ENCODE measurements at places on chromosomes 4 and X.

- DNase-seq, result no peak
Measured at GRCh38 chrX:69232945-69233344, 67.7 kb upstream of the PJA1 start.

GRCh38 chr4:176538217-176538925 is 218.6 kb downstream of the SPCS3 start:
- peak; percentile 88 for DNase-seq

DNA sequence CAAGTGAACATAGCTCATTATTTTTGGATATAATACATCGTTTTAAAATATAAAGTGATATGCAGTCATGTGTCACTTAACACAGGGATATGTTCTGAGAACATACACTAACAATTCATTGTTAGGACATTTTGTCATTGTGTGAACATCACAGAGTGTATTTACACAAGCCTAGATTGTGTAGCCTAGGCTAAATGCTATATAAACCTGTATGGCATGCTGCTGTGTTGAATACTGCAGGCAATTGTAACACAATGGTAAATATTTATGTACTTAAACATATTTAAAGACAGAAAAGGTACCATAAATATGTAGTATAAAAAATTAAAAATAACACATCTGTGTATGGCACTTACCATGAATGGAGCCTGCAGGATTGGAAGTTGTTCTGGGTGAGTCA is 44.9 kb upstream of the GPRIN3 start:
- DNase-seq, result no peak

- no peak for DNase-seq
Measured at GRCh38 chrX:119706616-119707015, 13.6 kb upstream of the SEPTIN6 start.

DNA sequence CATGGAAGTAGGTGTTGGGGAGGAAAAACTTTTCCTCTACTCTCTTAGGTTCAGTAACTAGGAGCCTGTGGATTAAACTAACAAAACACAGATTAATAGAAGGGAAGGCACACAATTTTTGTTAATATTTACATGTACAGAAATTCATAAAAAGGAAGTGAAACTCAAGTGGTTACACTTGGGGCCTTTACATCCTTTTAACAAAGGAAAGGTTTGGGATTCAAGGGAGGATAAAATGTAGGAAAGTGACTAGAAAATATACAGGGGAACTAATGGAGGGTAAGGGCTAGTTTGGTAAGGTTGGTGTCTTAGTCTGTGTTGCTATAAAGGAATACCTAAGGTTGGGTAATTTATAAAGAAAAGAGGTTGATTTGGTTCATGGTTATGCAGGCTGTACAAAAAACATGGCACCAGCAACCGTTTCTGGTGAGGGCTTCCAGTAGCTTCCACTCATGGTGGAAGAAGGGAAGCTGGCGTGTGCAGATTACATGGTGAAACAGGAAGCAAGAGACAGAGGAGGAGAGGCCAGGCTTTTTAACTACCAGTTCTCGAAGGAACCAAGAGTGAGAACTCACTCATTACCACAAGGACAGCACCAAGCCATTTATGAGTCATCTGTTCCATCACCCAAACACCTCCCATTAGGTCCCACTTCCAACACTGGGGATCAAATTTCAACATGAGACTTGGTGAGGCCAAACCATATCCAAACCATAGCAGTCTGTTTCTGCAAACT is 124.4 kb downstream of the CHRDL1 start:
- DNase-seq, result no peak

- peak; percentile 34 for DNase-seq
Measured at GRCh38 chr4:82360298-82361177, 13.3 kb downstream of the HNRNPD start.

DNA sequence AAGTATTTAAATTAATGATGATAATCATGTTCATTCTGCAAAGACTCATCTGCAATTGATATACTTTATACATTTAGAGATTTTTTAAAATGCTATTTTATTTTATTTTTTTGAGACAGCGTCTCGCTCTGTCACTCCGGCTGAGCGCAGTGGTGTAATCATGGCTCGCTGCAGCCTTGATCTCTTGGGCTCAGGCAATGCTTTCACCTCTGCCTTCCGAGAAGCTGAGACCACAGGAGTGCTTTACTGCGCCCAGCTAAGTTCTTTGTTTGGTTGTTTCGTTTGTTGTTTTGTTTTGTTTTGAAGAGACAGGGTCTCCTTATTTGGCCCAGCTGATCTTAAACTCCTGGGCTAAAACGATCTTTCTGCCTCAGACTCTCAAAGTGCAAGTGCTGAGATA is 1541.0 kb downstream of the PCDH7 start:
- DNase-seq, result no peak

GRCh38 chrX:23103546-23103945 is 103.8 kb downstream of the DDX53 start:
- DNase-seq, result no peak

DNA sequence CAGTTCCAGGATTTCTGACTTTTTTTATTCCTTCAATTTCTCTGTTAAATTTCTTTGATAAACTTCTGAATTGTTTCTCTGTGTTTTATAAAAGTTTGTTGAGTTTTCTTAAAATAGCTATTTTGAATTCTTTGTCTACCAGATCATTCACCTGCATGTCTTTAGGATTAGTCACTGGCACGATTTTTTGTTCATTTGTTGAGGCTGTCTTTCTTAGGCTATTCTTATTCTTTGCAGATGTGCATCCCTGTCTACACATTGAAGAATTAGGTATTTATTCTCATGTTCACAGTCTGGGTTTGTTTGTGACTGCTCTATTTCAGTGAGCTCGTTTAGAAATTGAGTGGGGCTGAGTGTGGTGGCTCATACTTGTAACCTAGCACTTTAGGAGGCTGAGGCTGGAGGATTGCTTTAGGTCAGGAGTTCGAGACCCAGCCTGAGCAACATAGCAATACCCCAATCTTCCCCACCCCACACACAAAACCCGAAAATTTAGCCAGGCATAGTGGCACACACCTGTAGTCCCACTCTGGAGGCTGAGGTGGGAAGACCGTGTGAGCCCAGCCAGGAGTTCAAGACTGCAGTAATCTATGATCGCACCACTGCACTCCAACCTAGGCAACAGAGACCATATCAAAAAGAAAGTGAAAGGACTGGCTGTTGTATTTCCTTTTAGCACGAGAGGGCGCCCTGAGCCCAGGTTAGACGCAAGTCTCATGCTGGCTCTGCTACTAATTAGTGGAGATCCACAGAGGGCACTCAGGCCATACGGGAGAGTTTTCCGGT is 42.0 kb downstream of the F8 start:
- DNase-seq, result peak; percentile 48

GRCh38 chr4:4762909-4763821 is 96.3 kb upstream of the MSX1 start:
- DNase-seq, result peak; percentile 56

DNA sequence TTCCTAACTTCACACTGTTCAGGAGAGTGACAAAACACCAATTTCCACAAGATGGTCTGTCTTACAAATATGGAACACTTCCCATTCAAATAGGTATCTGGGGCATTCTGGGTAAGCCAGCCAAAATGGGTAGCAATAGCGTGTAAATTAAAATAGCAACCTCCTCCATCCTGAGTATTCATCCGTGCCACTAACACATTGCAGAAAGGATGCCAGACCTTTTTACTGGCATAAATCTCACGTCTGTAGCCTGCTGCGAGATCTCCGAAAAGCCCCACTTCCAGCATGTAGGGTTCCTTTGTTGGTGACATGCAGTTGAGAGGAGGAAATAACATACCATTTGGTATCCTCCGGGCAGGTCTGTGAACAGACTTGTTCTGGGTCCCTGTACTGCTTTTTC is 52.7 kb upstream of the RAI2 start:
- DNase-seq, result no peak

DNA sequence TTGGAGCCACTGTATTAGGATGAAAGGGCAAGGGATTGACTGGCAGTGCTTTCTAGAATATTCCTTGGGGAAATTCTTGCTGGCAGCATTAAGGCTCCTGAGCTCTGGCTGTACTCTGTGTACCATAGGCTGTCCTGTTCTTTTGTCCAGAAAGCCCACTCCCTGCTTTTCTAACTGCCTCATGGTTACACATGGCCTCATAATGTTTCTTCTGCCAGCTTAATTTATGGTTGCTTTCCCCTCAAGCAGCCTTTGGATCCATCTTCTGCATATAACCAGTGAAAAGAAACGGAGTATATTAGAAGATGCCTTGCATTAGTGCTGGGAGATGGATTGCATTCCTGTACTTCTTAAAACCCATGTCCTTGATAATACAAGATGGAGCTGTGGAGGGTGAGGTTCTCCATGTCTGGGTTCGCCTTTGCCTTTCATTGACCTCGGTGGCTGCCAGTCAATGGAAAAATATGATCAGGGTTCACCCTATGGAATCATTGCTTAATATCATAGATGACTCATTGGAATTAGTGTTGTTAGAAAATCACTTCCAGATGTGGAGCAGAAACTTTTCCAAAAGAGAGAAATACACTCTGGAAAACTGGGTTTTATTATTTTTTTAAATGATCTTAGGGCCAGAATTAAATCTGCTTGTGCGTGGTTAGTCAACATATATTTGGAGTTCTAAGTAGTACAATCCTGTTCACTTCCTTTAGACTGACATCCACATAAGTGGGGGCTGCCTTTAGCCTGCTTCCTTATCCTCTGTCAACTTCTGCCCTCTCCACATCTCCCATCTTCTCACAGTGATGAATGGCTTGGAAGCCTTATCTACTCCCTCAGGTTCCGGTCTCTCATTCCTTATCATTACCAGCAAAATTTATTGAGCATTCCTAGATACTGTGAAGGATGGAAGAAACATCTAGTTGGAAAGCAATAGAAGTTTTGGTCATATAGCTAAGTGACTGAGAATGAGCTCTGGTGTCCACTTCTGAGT is 24.9 kb downstream of the DOCK11 start:
- DNase-seq, result peak; percentile 54

DNA sequence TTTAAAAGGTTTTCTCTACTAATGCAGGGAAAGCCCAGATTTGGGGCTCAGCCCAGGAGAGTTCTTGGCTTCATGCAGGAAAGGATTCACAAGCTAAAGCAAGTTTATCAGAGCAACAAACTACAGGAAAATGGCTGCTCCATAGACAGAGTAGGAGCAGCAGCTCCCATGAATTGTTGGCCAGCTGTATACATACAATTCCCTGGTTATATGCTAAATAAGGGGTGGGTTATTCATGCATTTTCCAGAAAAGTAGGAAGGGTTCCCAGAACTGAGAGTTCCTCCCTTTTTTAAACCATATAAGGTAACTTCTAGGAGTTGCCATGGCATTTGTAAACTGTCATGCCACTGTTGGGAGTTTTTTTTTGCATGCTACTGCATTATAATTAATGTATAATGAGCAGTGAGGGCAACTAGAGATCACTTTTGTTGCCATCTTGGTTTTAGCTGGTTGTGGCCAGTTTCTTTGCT is 2.6 kb downstream of the C4orf33 start:
- DNase-seq, result no peak

DNA sequence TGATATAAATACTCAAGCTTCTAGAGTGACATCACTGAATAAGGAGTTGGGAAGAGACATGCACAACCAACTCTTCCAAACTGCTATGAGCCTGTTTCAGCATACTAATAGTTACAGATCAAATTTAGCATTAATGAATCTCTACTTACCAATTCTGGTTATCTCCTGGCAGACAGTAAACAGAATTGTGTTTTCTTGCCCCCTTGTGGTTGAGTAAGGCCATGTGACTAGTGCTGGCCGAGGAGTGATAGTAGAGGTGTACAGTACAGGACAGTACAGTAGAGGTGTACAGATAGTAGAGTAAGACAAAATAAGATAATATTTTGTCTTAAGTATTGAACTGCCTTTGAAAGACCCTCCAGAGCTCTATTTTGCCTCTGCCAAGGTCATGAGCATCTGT is 681.4 kb downstream of the GABRG1 start:
- DNase-seq, result no peak

DNA sequence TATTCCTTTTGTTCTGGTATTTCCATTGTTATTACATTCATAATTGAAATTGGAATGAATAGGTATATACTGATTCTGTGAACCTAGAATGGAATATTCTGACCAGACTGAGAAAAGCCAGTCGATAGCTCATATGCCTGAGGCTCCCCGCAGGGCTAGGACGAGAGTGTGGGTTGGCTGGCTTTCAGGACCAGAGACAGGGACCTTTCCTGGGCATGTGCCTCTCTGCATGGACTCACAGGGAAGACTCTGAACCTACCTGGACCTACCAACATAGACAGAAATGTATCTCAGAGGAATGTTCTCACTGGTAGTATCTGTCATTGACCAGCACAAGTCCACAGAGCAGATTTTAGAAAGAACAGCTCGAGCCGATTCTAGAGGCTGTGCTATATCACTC is 214.6 kb downstream of the FRMPD4 start:
- no peak for DNase-seq

DNA sequence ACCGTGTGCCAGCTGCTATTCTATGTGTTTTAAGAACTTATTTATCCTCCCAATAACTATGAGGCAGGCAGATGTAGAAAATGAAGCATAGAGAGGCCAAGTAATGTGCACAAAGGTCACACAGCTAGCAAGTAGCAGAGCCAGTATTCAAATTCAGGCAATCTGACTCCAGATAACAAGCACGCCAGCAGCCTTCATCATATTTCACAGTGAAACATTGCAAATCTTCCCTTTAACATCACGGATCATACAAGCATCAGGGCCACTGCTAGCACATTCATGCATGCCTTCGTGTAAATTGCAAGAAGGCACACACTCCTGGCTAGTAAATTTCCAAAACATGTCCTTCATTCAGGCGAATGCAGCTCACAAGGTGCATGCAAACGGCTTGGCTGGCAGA is 33.1 kb downstream of the MAOB start:
- DNase-seq, result no peak

DNA sequence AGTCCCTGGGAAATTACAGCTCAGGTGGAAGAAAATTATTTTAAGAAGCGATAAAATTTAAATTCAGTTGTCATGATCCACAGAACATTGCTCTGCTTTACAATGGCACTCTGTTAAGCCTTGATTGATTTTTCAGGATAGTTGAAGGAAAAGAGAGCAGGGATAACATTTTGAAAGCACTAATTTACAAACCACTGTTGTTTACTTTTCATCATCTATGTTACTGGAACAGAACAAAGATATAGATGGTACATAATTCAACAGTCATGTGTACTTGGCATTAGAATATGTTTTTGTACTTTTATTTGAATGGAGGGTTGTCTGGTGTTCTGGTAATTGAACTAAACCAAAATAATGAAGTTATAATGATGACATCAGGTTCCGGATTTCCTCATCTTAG is 2.6 kb upstream of the ODAM start:
- no peak for DNase-seq

GRCh38 chr4:110633358-110634341 is 10.8 kb upstream of the PITX2 start:
- no peak for DNase-seq

GRCh38 chr4:42306221-42307109 is 90.8 kb upstream of the SHISA3 start:
- no peak for DNase-seq

DNA sequence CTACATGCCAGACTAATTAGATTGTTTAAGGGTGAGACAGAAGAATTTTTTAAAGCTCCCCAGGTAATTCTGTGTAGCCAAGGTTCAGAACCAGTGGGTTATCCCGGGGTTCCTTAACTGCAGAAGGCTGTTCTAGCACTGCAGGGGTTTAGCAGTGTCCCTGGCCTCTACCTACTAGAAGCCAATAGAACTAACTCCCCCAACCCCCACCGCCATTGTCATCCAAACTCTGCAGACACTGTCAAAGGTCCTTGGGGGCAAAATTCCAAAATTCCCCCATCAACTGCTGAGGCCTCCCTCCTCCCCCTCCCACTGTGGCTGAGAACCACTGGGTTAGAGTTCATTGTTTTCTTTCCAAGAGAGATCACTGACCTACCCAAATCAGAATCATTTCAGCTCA is 66.4 kb downstream of the MOSPD2 start:
- no peak for DNase-seq
